H7 (cell line): ENCODE measurements at places on chromosomes 12 and 14.

DNA sequence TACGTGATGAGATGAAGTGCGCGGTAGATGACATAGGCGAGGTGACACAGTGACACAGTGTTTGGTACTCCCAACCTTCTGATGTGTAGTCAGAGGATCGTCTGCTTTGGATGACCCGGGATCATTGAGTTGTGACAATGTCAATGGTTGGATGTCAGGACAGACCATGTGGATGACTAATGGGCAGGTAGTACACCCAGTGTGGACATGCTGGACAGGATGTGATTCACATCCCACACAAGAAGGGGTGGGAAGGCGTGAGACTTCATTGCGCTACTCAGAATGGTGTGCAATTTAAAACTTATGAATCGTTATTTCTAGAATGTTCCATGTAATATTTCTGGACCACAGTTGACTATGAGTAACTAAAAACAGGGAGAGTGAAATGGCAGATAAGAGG is 23.8 kb downstream of the MAP3K9 start:
- no peak for DNase-seq

GRCh38 chr12:91922674-91923073 is 223.0 kb downstream of the BTG1 start:
- DNase-seq, result no peak

DNA sequence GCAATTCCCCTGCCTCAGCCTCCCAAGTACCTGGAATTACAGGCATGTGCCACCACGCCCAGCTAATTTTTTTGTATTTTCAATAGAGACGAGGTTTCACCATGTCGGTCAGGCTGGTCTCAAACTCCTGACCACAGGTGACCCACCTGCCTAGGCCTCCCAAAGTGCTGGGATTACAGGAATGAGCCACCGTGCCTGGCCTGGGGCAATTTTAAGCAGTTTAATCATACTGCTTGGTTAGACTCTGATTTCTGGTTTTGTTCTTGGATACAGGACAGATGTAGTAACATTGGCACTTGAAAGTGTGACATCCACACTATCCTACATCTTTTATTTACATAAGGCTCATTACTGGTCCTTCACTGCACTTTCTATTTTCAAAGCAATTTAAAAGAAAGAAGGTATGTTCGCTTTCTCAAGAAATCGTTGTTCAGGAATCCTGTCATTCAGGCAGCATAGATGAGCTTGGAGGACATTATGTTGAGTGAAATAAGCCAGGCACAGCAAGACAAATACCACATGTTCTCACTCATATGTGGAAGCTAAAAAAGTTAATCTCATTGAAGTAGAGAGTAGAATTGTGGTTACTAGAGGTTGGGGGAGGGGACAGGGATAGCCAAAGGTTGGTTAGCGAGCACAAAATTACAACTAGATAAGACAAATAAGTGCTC is 4.0 kb upstream of the NUAK1 start:
- DNase-seq, result no peak

DNA sequence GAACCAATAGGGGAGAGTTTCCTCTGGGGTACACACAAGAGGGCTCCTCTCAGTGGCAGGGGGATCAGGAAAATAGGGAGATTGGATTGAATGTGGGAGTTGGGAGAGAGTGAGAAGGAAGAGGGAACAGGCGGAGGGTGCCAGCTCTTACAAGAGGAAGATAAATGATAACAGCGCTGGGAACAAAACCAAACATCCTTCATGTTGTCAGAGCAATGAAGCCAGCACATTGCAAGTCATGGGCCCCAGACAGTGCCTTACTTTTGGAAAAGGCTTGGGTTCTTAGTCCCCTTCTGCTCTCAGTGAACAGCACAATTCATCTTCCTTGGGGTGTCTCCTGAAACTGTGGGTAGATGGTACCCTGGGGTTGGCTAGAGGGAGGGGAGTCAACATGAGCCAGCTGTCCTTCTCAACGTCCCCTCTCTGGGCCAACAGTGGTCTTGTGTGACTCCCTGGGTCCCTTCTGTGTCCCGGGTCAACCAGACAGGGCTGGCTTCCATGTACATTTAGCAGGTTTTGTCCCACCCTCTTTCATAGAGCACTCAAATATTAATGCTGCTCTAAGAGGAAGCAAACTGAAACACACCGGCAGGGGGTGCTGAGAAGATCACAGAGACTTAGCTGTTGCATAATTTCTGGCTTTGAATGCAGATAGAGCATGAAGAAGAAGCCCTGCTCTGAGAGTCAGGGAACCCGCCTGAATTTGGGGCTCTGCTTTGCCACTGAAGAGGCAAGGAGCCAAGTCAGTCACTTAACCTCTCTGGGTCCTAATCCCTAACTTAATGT is 138.5 kb downstream of the ESRRB start:
- DNase-seq, result no peak

GRCh38 chr14:85195872-85196477 is 334.0 kb upstream of the FLRT2 start:
- DNase-seq, result peak; percentile 0

GRCh38 chr14:36524220-36524837 is 4.3 kb upstream of the NKX2-1 start:
- DNase-seq, result peak; percentile 89

GRCh38 chr14:22541721-22542120 is 47.3 kb downstream of the DAD1 start:
- no peak for DNase-seq

GRCh38 chr12:41795910-41796309 is 348.8 kb downstream of the GXYLT1 start:
- peak; percentile 59 for DNase-seq

DNA sequence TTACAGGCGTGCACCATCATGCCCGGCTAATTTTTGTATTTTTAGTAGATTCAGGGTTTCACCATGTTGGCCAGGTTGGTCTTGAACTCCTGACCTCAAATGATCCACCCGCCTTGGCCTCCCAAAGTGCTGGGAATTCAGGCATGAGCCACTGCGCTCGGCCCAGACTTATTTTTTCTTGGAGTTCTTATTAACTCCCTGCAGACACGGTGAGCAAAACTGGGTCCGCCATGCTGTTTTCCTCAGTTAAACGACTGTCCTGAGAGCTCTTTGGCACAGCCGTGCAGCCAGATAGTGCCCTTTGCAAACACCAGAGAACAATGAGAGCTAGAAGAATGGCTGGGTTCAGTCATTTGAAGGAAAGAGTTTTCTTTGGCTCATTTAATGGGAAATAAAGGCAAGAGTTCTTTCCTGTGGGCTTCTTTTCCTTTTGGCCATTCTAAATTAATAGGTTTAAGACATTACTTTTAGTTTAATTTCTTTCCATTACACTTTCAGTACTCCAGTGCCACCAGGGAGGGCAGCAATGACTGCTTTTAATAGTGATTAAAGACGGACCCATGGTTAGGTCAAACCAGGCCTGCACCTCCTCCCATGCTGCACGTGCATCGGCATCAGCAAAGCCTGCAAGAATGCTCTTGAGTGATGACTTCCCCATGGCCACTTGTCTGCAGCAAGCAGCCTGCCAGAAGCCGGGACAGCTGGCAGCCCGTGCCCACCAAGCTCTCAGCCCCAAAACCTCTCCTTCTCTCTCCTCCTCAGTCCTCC is 60.7 kb downstream of the VCPKMT start:
- no peak for DNase-seq

GRCh38 chr14:104356020-104356737 is 217.8 kb downstream of the KIF26A start:
- peak; percentile 71 for DNase-seq

- no peak for DNase-seq
Observed at GRCh38 chr14:91281346-91281745, 36.8 kb upstream of the GPR68 start.

DNA sequence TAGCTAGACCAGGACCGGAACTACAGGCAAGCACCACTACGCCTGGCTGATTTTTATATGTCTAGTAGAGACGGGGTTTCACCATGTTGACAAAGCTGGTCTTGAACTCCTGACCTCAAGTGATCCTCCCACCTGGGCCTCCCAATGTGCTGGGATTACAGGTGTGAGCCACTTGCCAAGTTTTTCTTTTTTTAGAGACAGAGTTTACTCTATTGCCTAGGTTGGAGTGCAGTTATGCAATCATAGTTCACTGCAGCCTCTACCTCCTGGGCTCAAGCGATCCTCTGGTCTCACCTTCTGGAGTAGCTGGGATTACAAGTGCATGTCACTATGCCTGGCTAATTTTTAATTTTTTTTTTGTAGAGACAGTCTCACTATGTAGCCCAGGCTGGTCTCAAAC is 201.5 kb upstream of the TBX3 start:
- DNase-seq, result no peak

GRCh38 chr12:32504591-32504990 is 105.2 kb downstream of the FGD4 start:
- DNase-seq, result no peak

DNA sequence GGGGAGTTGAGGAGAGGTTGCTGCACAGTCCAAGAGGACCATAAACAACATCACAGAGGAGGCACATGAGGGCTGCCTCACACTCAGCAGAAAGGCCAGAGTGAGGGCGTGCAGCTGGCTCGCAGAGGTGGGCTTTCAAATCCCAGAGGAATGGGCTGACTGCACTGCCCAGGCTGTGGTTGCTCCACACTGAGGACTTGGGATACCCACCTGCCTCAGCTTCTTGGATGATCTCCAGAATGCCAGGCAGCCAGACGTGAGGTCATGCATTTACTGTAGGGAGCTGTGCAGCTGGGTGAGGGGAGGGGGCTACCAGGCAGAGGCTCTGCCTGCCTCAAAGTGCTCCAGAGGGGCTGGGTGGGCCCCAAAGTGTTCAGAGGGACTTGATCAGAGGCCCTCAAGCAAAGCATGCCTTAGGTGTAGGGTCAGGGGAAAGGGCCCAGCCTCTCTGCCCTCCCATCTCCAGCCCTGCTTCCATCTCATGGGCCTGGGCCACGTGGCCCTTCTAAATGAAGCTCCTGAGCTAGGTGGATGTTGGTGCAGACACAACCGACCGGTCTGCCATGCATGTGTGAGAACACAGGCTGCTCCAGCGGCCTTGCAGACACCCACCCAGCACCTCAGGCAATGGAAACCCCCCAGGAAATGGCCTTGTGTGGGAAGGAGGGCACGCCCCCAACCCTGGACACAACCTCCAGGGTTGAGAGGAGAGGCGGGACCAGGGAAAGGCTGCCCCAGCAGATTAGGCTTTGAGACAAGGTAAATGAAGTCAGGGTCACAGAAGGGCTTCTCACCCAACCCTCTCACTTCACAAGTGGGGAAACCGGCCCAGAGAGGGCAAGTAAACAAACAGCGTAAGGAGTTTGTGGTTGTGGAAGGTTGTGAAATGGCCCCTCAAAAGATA is 90.8 kb downstream of the NTF3 start:
- DNase-seq, result no peak

GRCh38 chr12:118055144-118055557 is 5.8 kb downstream of the WSB2 start:
- peak; percentile 65 for DNase-seq

DNA sequence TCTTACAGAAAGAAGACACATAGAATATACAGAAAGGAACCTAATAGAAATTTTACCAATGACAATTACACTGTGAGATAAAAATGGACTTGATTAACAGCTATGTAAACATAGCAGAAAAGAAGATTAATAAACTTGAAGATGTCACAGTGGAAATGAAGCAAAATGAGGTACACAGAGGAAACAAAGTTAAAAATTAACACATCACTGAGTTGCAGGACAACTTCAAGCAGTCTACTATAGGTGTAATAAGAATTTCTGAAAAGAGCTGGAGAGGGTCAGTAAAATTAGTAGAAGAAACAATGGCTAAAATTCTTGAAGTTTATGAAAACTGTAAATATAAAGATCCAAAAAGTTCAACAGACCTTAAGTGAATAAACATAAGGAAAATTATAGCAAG is 738.7 kb downstream of the C12orf50 start:
- no peak for DNase-seq

- no peak for DNase-seq
Observed at GRCh38 chr14:61520576-61520975, 174.7 kb upstream of the HIF1A start.

- no peak for DNase-seq
Observed at GRCh38 chr14:87008965-87009364, 984.0 kb downstream of the GALC start.

- no peak for DNase-seq
Observed at GRCh38 chr12:15230137-15230536, 8.9 kb upstream of the RERG start.

DNA sequence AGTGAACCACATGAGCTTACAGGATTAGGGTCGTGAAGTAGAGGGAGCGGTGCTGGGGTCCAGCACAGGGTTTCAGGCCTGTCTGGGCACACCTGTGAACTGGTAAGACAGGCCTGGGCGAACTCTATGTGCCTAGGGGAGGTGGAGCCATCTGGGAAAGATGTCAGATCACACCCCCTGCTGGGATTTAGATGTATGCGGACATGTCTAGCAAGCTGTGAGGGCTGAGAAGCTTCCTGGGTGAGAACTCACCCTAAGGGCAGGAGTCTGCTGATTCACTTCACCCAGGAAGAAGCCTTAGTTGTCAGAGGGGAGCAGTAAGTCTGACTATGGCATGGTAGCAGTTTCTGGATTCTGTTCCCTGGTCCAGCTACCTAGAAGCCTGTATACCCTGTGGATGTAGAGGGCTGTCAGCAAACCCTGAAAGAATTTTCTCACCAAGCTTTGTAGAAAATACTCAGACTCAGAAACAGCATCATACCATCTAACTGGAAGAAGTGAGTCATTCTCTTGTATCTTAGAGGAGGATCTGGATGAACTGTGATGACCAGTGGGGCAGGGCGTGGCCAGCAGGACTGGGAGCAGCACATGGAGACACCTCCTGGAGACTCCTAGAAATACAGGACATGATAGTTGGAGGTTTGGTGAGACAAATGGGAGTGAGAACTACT is 11.2 kb upstream of the PYGL start:
- DNase-seq, result peak; percentile 76

DNA sequence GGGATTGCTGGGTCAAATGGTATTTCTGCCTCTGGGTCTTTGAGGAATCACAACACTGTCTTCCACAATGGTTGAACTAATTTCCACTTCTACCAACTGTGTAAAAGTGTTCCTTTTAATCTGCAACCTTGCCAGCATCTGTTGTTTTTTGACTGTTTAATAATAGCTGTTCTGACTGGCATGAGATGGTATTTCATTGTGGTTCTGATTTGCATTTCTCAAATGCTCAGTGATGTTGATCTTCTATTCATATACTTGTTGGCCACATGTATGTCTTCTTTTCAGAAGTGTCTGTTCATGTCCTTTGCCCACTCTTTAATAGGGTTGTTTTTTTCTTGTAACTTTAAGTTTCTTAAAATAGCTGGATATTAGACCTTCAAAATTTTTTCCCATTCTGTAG is 150.0 kb upstream of the FRMD6 start:
- DNase-seq, result no peak
